ENCODE measurements at places on chromosomes 7 and 10.

DNA sequence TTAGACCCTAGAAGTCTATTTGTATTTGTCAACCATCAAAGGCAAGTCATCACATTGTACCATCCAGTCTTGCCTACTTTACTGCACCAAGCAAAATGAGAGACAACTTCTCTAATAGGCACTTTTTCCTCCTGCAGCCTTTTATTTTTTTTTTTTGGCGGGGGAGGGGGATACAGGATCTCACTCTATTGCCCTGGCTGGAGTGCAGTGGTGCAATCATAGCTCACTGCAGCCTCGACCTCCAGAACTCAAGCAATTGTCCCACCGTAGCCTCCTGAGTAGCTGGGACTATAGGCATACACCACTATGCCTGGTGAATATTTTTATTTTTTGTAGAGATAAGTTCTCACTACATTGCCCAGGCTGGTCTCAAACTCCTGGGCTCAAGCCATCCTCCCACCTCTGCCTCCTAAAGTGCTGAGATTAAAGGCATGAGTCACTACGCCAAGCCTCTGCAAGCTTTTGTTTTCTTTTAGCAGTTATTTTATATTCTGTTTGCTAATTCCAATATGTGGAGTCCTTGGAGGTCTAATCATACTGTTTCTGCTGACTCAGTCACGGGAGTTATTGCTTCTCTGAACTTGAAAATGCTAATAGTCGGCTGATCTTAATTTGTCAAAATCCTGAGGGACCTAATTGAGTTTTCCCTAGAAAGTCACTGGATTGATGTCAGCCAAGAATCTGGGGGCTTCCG, 14.2 kb downstream of the KPNA7 start:
- DNase-seq, result no peak

DNA sequence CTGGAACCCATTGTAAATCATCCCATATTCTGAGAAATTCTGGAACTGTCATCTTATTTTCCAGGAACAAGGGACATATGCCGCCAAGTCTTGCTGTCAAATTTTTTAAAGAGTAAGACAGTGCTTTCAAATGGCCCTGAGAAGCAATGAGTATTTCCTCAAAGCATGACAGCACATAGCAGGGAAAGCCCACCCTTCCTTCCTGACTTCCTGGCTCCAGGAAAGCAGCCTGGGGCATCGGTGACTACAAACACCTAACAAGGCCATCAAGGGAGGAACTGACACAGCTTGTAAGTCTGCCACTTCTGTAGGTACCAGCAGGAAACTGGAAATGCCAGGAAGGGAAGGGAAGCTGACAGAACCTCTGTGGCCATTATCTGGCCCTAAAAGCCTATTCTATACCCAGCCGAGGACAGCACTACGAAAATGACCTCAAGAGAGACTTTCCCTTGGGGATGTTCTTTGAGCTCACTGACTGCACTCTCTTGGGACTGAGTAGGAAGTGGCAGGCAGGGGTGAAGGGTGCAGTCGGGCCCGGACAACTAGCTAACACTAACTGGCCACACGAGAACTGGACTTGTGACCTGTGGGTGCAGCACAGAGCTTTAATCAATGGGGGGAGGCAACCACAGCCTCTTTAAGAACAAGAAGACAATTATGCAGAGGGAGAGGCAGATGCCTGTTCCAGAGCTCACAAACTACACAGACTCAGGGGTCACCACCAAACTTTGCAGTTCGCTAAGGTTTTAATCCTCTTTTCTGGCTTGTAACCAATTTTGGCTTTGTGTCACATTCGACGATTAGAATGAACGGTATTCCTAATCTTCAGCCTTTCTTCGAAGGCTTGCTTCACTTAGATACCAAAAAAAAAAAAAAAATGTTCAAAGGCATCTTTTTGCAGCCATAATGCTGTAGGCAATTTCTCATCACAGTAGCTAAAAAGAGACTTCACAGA, 52.0 kb downstream of the GRB10 start:
- no peak for DNase-seq

- DNase-seq, result no peak
Observed at GRCh38 chr10:29585488-29585976, 49.2 kb downstream of the SVIL start.

GRCh38 chr10:85105614-85106255, 777.3 kb downstream of the CCSER2 start:
- no peak for DNase-seq

DNA sequence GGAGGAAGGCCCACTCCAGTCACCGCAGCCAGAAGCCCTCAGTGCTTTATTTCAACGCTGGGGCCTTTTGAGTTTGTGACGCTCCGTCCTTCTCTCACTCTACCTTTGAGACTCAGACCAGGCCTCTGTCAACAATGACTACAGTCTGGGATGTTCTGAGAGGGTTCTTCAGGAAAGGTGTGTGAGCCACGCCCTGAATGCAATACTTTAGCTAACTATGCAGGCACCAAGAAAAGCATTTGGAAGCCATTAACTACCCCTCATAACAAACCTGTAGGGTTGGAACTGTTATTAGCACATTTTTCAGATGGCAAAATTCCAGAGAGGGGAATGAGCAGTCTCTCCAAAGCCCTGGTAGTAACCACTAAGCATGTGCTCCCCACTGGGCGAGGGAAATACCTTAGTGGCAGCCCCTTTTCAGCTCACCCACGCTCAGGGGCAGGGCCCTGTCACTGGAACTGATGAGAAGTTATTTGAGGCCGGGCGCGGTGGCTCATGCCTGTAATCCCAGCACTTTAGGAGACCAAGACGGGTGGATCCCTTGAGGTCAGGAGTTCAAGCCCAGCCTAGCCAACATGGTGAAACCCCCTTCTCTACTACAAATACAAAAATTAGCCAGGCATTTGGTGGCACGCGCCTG, 5.7 kb upstream of the ARPC1B start:
- no peak for DNase-seq
